AG09309 (cell line): ENCODE measurements at places on chromosomes 5 and 9.
A peak's percentile ranks its signal among the peaks of the same experiment; 100 is the strongest.

GRCh38 chr5:111127453-111128195 lies 35.5 kb downstream of the WDR36 start:
- no peak for DNase-seq

DNA sequence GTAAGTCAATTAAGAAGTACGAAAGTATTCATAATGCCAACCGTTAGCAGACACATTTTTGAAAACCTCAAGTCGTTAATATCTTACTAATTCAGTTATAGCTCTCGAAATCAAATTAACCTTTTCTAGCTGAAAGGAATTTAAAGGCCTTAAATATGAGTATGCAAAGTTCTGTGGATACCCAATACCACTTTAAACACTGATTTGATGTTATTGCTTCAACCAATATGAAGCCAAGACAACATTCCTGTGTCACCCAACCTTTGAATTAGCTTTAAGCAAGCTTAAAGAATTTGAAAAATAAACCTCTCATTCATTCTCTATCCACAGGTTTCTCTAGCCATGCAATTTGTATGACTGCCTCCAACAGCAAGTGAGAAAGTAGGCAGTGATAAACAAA lies 204.5 kb downstream of the MCTP1 start:
- no peak for DNase-seq

DNA sequence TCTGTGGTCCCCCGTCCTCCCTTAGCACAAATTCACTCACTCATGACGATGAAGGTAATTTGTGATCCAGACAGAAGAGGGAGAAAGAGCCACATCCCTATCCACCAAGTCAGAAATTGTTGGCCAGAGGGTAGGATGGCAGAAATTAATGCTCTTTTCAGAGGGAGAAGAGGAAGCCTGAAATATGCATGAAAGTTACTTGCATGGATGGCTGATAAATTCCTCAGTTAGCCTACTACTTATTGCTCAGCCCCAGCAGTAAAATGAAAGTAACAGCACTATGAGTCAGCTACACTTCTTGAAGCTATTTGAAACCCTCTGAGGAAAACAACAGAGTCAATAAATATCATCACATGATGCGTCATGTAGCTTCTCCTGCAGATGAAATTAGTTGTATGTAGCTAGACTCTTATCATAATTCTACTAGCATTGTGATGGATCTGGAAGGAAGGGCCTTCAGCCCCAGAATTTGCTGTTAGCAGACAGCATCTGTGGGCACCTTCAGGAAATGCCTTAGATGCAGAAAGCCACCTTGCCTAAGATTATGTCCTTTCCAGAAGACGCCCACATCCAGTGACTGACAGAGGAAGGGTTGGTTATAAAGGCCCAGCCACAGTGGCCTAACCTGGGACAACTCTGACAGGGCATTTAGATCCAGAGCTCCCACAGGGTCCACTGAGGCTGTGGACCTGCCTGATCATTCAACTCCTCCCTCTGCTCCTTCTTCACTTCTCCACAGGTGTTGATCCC lies 81.2 kb upstream of the CCDC112 start:
- DNase-seq, result peak; percentile 96

GRCh38 chr5:91382530-91383026 lies 539 bp downstream of the ARRDC3 start:
- DNase-seq, result no peak

- no peak for DNase-seq
Measured at GRCh38 chr9:73259086-73259696, 107.5 kb downstream of the ANXA1 start.

DNA sequence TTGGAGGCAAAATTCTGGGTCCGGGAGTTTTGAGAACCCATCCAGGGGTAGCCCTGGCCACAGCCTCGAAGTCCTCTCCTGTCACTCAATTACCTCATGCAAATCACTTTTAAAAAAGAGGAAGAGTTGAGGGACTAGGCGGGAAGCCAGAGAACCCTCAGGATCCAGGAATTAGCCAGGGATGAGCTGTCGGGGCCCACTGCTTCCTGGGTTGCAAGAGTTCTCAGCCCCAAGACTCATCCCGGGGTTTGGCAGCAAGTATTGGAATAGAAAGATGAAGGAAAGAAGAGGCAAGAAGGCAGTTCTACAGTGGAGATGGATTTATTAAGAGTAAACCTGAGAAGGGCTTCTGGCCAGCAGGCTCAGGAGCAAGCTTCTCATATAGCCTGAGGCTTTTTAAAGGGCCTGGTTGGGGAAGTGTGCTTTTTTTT lies 25.6 kb downstream of the C9orf50 start:
- DNase-seq, result no peak

DNA sequence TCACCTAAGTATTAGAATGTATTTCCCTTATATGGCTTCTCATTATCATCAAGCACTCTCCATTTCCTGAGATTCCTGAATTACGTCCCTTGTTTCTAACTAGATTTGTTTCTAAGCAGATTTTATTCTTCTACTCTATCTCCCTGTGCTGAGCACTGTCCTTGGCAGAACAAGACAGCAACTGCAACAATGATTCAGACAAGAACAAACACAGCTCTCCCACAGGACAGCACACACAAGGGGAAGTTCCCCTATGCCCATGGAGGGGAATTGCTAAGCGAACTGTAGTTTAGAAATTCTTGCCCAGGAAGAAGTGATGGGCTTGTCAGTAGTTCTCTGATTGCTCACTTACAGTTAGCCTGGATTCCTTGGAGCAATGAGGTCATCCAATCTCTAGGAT lies 759.9 kb downstream of the DTWD2 start:
- DNase-seq, result no peak

- no peak for DNase-seq
Measured at GRCh38 chr5:111498346-111498745, 14.0 kb downstream of the STARD4 start.

GRCh38 chr9:137902646-137903045 lies 25.1 kb downstream of the CACNA1B start:
- no peak for DNase-seq

- no peak for DNase-seq
Measured at GRCh38 chr5:68418201-68418600, 202.6 kb downstream of the PIK3R1 start.

- no peak for DNase-seq
Measured at GRCh38 chr9:96169484-96169883, 132.5 kb downstream of the HSD17B3 start.

GRCh38 chr9:16794871-16795639 lies 75.4 kb downstream of the BNC2 start:
- peak; percentile 92 for DNase-seq

DNA sequence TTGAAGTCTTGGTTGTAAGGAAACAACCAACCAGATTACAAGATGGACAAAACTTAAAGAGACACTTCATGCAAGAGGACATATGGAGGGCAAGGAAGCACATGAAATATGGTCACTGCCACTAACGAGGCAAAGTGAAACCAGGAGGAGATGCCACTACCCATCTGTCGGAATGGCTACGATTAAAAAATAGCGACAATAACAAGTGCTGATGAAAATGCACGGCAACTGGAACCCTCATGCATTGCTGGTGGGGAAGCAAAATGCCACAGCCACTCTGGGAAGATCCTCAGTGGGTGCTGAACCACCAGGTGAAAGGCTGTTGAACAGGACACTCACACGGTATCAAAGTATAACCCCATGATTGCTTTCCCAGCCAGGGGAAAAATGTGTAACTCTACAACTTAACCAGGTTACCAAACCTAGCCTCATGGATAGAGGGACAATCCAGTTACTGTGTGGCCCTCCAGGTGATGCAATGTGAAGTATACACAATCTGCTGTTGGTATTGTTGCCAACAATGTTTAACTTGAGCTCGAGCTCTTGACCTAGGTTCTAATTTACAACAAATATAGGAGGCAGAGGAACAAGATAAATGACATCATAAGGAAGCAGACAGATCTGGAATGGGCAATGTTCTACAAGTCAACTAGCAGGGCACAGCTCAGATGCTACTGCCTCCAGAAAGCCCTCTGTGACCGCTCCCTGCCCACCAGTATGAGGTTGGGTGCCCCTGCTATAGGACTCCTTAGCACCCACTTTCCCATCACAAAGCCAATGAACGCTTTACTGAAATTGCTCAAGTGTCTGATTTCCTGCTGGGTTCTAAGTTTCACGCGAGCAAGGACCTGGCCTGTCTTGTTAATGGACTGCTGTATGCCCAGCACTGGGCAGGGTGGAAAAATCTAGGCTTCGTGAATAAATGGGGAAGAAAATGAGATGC lies 25.8 kb downstream of the SH3PXD2B start:
- no peak for DNase-seq

DNA sequence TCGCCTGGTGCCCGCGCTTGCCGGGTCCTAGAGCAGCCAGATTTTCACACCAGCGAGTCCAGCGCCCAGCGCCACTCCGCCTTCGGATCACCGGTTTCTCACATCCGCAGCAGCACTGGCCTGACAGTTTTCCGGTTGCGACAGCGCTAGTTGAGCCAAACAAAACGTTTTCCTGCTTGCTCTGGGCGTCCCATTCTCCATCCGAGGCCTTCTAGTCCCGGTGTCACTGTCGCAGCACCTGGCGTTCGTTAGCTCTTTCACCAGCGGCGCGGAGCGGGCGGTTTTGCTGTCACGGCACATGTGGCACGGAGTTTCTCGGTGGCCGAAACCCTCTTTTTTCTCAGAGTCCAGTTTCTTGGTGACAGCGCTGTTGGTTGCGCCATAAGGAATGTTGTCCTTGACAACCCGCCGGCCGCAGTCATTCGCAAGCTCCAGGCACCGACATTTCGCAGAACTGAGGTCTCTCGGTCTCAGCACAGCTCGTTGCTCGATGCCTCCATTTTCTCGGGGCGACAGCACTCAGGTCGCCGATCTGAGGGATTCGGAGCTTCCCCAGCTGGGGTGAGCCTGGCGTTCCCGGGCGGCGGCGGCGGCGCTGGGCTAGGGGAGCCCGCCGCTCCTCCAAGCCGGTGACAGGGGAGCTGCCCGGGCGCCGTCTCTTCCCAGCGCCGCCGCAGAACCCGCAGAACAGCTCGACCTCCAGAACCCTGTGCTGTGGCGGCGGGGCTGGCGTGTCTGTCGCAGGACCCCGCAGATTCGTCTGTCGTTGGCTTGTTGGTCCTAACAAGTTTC lies 47.8 kb downstream of the ANXA2R start:
- no peak for DNase-seq

DNA sequence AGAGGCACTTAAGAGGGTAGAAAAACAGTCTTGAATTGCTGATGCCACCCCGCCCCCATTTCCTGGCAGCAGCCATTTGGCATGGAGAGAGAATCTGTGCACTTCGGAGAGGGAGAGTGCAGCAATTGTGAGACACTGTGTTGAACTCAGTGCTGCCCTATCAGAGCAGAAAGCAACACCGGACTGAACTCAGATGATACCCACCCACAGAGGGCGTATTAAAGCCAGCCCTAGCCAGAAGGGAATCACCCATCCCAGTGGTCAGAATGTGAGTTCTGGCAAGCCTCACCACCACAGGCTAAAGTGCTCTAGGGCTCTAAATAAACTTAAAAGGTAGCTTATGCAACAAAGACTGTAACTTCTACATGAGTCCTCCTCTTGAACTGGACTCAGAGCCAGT lies 88.4 kb upstream of the RGS7BP start:
- no peak for DNase-seq

DNA sequence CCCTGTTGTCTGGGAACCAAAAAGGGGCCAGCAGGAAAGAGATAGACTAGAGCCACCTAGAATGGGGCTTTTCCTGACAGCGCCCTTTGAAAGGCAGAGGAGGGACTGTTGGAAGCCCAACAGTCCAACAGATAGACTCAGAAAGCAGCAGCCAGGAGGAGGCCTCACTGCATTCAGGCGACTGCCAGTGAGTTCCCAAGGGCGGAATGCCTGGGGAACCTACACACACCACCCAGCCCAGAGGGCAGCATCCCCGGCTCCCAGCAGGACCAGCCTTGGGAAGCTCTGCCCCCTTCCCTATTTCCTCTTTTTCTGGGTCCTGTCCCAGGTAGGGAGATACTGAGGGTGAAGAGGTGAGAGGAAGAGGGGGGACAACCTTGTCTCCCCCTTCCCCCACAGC lies 192.4 kb upstream of the KLF4 start:
- no peak for DNase-seq

- no peak for DNase-seq
Measured at GRCh38 chr9:114263853-114264510, 58.9 kb upstream of the ORM1 start.

GRCh38 chr9:107615321-107615720 lies 125.8 kb upstream of the KLF4 start:
- DNase-seq, result peak; percentile 73

DNA sequence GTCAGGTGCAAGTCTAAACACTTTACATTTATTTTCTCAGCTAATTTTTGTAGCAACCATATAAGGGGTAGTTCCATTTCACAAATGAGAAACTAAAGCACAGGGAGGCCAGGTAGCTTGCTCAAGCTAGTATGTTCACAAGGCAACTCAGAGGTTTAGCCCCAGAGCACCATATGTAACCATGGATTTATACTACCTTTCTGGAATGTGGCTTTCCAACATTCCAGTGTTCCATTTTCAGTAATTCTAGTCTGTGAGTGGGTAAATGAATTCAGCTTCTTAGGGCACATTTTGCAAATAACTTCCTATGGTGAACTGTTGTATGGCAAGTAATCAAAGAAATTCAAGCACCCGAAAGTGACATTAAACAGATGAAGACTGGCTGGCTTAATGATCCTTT lies 25.0 kb upstream of the CAST start:
- no peak for DNase-seq

- DNase-seq, result no peak
Measured at GRCh38 chr9:78470741-78471140, 173.8 kb downstream of the PSAT1 start.

GRCh38 chr9:133060417-133060841 lies 1.4 kb upstream of the CEL start:
- DNase-seq, result no peak

- no peak for DNase-seq
Measured at GRCh38 chr9:134187110-134187531, 22.8 kb upstream of the RNU6ATAC start.

DNA sequence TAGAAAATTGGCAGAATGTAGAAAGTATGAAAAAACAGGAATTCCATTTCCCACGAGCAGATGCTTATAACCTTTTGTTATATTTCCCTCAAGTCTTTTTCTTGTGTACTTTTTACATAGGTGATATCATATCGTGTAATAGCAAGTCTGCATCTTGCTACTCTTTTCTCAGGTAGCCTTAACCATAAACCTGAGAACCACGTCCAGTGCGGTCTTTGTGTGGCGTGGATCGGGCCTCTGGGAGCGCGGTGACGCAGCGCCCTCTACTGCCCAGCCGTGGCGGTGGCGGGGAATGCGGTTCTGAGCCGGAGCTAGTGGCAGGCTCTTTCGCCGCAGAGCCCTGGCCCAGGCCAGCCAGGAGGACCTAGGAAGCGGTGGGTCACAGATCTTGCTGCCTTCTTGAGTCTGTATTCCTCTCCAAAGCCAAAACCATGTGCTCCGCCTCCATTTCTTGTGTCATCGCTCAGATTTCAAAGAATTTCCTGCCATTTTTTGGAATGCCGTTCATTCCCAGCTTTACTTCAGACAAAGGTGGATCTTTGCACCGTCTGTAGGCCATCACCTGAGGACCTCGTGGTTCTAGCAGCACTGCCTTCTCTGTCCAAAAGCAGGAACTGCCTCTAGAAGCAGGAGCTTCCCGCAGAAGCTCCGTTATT lies 71.9 kb downstream of the MVB12B start:
- DNase-seq, result no peak

GRCh38 chr5:10339058-10339811 lies 14.3 kb upstream of the MARCHF6 start:
- no peak for DNase-seq

GRCh38 chr5:73515232-73515631 lies 17.0 kb downstream of the BTF3 start:
- DNase-seq, result no peak
